Vagina (tissue), 2 donors: ENCODE measurements at places on chromosomes 1 and 21.

DNA sequence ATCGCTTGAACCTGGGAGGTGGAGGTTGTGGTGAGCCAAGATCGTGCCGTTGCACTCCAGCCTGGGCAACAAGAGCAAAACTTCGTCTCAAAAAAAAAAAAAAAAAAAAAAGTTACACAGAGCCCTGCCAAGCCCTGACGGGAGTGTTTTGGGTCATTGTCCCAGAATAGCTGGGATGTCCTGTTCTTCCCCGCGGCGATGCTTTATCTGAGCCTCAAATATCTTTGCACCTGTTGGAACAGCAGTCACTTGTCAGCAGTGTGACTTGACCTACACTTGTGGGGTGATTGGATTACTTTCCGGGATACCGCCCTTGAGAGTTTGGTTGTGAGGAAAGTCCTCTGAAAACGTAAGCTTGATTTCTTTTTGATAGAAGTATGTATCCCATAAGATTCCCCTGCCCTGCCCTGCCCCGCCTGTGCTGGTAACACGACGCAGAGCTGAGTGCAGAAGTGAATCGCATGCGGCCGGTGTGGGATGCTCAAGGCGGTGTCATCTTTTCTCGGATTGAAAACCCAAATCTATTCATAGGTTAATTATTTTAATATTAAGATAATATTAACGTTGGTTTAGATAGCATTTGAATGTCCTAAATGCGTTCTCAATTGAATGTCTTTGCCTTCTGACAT is 50.9 kb downstream of the PCNT start:
- no peak for DNase-seq

DNA sequence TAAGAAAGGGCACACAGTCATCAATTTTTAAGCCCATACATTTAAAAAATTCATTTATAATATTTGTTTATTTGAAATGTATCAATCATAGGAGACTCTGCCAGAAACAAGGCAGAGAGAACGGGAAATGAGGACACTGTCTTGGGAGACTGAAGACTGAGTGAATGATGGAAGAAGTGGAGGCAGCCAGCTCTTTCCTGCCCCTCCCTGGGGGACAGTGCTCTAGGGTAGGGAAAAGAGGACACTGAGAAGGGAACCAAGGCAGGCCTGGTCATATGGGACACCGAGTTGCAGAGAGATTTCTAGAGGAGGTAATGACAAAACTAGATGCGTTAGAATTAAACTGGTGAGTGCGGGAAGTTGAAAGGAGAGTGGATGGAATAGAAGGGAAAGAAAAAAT is 31.6 kb downstream of the EEIG2 start:
- DNase-seq = no peak

DNA sequence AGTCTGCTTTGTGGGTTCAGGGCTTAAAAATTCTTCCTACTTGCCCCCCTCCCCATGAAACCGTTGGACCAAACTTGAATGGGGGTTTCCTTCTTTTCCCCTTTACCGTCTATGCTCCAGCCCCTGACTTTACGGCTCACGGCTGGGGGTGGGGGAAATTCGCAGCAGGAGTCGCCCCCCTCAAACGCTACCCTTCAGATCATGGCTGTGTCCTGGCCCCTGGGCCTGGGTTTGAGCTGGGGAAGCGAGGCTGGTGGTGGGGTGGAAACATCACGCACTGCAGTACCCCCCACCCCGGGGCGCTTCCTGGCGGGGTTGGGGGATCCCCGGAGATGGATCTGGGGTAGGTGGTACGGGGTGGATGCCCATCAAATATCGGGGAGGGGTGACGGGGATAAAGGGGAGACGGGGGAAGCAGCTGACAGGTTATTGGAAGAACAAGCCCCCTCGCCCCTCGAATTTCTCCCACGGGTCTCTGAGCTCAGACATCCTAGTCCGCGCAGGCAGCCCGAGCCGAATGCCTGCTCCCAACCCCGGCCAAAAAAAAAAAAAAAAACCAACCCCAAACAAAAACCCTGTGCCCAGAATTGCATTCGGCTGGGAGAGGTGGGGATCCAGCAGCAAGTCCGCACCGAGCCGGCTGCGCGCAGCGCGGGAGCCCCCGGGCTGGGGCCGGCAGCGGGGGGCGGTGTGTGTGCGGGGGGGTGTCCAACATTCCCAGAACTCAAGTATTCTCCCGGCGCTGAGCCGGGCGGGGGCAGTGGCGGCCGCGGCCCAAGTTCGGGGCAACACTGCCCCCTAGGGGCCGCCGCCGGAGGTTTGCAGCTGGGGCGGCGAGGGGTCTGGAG is 59.0 kb upstream of the ACOT11 start:
- DNase-seq = no peak

- no peak for DNase-seq
Measured at GRCh38 chr1:67952071-67952470, 98.4 kb downstream of the DIRAS3 start.

DNA sequence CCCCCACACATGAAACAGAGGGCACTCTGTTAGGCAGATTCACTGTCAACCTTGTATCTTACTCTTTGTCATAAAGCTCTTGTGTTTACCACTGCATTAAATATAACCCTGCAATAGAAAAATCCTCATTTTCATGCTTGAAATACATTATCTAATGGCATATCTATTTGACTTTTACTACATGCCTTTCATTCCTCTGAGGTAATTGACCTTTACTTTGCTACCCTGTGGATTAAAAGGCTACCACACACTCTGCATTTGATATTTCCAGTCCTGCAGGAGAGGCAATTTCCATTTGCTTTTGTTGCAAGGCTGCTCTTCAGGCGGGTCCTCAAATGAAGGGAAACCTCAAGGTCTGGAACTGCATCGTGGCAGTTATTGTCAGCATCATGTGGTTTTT is 238.0 kb downstream of the NTNG1 start:
- DNase-seq = no peak

DNA sequence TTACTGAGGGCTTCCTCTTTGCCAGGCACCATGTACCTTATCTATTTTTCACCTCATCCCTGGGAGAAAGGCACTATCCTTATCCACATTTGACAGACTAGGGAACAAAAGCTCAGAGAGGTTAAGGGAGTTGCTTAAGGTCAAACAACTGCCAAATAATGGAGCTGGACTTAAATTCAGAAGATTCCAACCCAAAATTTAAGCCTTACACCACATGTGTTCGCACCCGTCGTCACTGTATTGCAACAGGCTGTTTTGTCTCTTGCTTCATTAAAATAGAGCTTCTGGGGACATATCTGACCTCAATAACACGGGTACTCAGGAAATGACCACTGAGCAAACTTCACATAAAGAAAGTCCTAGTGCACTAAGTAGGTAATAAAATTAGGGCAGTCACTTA is 62.0 kb downstream of the TRABD2B start:
- no peak for DNase-seq
